ENCODE measurements at places on chromosomes 5 and 9. TPM values are rescaled to one million over a fixed set of nuclear protein-coding genes. Genes with fewer than 3 reads are reported as not detected.
A peak's percentile ranks its signal among the peaks of the same experiment; 100 is the strongest.

The ANKRD20A1 gene
- total RNA-seq = 15.3 TPM

The PCDHGA10 gene
- 6.1 TPM for total RNA-seq

The CDC26 gene
- total RNA-seq = 25.9 TPM

The GRPEL2 gene
- total RNA-seq = 15.2 TPM

The PCDHB11 gene
- total RNA-seq = 1.3 TPM

The PCDH1 gene
- total RNA-seq = 159 TPM

The TMEM171 gene
- 101 TPM for total RNA-seq

The DBH gene
- total RNA-seq = not detected

The PIP5K1B gene
- total RNA-seq = 60.0 TPM

The ADRA1B gene
- 0.51 TPM for total RNA-seq

The IFNB1 gene
- total RNA-seq = not detected

The C1QTNF2 gene
- total RNA-seq = 0.89 TPM

GRCh38 chr5:67806654-67807438 lies 408.7 kb upstream of the PIK3R1 start:
- DNase-seq = no peak

- DNase-seq = no peak
These were observed 360.2 kb upstream of the GRIA1 start for GRCh38 chr5:153130296-153130695.

- DNase-seq = no peak
These were observed 571.8 kb upstream of the CDH18 start for GRCh38 chr5:20559845-20560244.

GRCh38 chr9:7579351-7579750 lies 220.2 kb downstream of the DMAC1 start:
- DNase-seq = no peak

GRCh38 chr9:101445353-101446029 lies 9.9 kb upstream of the ALDOB start:
- no peak for DNase-seq

DNA sequence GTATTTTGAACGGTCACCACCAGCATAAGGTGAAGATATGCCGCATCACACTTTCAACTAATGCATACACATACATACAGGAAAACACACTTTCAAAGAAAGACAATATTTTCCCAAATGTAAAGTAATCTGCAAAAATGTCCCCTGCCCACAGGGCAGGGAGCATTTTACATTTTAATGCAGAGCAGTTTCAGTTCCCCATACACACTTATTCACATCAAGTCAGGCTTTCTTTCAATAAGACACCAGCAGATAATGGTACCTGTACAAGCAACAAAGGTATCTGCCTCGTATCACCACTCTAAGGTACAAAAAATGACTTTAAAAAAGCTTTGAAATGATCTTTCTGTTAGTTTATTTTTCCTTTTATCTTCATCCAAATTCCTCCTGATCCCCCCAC lies 247.1 kb upstream of the CCNG1 start:
- no peak for DNase-seq

DNA sequence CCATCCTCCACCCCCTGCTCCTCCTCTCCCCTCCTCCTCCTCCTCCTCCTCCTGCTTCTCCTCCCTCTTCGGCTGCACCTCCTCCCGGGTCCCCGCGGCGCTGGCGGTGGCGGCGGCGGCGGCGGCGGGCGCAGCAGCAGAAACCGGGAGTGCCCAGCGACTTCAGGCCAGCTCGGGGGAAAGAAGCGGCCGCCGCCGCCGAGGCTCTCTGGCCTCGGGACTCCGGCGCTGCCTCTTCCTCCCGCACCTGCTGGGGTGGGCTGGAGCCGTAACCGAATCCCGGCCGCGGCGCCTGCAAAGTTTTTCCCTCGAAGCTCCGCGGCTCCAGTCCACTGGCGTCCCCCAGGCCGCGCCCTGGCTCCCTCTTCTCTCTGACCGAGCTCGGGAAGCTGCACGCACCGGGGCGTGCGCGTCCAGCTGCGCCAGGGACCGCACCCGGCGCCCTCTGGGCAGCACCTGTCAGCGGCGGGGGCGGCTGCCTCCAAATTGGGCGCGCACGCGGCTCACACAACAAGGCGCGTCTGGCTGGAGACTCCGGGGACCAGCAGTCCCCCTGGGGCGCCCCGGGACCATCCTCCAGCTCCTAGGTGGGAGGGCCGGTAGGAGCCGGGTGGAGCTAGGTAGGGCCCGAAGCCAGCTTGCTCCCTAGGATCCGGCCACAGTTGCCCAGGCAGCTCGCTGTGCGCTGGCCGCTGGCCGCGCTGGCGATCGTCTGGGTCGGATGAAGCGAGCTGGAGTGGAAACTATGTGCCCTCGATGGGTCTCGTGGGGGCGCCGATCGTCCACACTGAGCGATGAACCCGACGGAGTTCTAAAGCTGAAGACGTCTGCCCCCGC lies at the start of gene MCTP1:
MCTP1 (minus strand) TSS at position 523 of the 837 bp plus-strand sequence.
- DNase-seq = peak; percentile 32

DNA sequence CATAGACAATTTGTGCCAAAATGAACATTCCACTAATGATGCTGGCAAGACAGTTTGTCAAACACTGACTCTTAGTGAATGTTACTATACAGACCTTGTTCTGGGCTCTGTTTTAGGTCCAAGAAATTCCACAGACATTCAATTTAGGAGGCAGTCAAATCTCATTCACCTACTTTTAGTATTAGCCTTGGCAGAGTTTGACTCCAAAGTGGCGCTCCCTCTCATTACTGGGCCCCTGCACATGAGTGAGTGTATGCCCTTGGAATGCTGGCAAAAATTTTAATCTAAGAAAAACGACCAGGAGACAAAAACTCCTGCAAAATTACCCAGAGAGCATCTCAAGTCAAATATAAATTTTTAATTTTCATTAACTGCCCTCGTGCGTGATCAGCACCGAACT lies 94.9 kb upstream of the SLC27A6 start:
- no peak for DNase-seq

DNA sequence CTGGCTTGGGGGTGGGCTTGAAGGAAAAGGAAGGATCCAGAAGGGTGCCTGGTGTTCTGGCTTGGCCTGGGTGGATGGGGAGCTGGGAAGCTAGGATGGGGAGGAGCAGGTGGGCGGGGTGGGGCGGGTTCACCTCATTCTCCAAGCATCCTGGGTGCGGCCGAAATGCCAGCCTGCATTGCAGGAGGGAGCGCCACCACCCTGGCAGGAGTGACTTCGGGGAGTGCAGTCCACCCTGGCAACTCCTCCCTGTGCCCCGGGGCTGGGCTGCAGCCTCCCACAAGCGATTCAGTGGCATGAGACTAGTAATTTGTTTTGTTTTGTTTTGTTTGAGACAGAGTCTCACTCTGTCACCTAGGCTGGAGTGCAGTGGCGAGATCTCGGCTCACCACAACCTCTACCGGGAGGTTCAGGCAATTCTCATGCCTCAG lies 5.5 kb downstream of the TTC16 start:
- peak; percentile 50 for DNase-seq

DNA sequence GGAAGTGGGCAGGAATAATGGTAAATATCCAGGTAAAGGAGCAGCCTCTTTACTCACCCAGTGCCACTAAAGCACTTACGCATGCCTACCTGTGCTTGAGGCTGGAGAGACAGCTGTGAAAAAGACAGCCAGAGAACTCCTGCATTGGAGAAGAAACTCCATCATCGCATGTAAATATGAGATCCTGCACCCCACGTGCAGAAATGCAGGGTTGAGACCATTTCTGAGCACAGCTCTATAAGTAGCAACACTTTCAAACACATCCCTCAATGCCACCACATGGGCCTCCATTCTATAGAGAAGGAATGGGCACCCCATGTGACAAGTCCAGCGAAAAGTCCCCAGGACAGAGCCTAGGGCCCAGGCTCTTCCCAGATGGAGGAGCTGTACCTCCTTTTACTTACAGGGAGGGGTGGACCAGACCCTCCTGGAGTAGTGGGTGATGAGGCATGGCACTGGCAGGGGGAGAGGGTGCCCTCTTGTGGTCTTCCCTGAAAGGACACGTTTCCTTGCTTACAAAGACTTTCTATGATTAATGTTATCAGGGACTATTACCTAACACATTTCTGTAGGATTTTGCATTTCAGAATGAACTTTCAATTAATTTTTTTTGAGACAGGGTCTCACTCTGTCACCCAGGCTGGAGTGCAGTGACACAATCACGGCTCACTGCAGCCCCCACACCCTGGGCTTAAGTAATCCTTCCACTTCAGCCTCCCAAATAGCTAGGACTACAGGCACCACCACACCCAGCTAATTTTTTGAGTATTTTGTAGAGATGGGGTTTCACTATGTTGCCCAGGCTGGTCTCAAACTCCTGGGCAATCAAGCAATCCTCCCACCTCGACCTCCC lies 55.3 kb upstream of the IL17B start:
- no peak for DNase-seq

DNA sequence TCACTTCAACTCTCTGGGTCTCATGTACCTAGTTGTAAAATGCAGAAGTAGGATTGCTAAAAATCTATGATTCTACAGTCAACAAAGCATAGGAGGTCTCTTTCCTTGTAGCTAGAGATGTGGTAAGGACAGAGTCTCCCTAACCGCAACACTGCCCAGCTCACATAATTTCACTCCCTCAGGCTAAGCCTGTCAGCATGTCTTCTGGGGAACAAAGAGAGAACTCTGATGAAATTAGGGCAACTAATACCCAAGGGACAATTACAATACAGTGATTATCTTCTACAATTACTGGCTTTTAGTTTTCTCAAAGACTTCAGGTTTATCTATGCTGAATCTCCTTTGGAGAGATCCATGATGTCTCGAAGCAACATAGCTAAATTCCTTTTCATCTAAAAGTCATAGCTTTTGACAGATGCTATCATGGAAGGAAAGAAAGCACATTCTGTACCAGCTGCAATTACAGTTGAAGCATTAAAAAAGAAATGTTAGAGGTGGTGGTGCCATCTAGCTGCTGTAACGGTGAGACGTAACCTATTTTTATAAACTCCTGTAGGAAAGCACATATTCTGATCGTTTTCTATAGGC lies 141.1 kb upstream of the TARS1 start:
- DNase-seq = no peak

DNA sequence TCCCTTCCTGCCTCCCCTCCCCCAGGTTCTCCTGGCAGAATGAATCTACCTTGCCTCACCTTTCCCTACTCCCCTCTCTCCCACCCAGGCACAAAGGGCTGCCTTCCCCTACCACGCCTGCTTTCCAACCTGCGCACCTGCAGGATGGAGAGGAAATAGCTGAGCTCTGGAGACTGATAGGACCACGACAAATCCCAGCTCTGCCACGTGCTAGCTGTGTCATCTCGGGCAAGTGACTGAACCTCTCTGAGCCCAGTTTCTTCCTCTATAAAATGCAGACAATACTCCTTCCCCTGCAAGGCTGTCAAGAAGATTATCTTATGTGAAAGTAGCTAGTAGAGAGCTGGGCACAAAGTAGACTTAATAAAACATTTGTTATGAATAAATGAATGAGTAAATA lies 31.2 kb upstream of the PTGS1 start:
- DNase-seq = no peak

DNA sequence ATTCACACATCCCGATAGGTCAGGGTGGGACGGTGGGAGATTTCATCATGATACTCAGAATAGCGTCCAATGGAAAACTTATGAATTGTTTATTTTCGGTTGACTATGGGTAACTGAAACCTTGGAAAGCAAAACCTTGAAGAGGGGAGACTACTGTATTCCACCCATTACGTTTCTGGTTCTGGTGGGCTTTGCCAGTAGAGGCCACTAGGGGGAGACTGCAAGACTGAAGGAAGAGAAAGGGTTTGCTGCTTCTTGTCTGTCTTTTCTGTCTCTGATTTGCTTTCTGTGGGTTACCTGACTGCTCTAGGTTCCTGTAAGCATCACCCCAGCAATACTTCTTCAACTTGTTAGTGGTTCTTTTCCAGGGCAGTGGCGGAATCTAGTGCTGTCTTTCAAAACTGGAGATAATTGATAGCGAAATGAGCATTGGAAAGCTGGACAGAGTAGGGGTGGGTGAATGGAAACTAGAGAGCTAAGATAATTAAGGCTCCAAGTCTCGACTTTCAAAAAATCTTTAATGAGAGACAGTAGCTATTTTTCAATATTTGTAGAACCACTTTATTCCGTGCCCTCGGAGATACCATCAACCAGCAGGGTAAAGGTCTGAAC lies 27.0 kb downstream of the GRIN3A start:
- DNase-seq = no peak

GRCh38 chr9:83441390-83441789 lies 96.8 kb downstream of the FRMD3 start:
- no peak for DNase-seq

DNA sequence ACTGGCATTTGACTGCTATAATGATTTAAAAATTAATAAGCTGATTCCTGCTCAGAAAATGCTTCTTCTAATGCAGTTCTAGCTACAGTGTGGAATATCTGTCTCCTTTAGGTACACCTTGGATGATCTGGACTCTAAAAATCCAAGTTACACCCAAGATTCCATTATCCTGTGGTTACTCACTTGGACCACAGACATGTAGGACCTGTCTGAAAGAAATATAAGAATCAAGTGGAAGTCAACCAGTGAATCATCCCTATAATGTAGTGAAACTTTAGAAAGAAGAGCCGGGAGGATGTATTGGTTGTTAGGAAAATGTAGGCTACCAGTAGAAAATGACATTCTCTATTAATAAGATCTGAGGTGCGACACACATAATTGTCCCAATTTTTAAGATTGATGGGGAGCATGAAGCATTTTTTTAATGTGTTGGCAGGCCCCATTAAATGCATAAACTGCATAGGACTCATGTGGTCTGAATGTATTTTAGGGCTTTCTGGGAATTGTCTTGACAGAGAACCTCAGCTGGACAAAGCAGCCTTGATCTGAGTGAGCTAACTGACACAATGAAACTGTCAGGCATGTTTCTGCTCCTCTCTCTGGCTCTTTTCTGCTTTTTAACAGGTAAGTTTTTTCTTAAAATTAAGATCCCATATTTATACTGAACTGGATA lies at the start of gene SPINK6:
SPINK6 (plus strand) TSS at position 512 of the 673 bp plus-strand sequence; CDS start at position 567, 55 bp downstream.
- no peak for DNase-seq

GRCh38 chr9:121634329-121635261 lies 16.8 kb upstream of the DAB2IP start:
- DNase-seq = peak; percentile 53

DNA sequence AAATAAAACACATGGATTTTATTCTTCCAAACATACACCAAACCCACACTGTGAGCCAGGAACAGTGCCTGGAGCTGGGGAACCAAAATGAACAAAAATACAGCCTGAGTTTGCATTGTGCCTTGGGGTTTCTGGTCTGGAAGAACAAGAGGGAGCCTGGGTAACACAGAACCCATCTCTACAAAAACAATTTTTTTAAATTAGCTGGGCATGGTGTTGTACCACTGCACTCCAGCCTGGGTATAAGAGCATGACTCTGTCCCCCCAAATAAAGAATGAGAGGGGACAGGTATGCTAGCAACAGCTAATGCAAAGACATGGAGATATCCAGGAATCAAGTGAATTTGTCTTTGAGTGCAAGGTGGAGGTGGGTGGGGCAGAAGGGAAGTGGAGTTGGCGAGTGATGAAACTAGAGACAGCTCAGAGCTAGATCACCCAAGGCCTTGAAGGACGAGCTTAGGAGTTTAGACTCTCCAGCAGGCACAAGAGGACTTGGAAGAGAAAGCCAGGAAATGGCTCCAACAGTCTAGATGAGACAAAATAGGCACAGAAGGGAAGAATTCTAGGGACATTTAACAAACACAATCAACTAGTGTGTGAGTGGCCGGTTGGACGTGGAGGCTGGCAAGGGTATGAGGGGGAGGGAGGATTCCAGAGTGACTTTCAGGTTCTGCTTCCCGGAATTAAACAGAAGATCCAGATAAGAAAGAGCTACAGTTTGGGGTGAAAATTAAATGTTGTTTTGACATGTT lies 47.4 kb downstream of the FNBP1 start:
- DNase-seq = no peak

All from mucosa of descending colon (tissue), 3 donors.